ENCODE measurements at places on chromosomes 7 and 10. TPM values are rescaled to one million over a fixed set of nuclear protein-coding genes. Genes with fewer than 3 reads are reported as not detected.

Gene NUTM2E
- 0.15 TPM for total RNA-seq

Gene BTAF1
- 42.5 TPM for total RNA-seq

Gene MCM10
- total RNA-seq = 43.1 TPM

Gene TMEM225B
- total RNA-seq = 3.1 TPM

Gene ZNF33B
- 21.1 TPM for total RNA-seq

Gene HSPA12A
- total RNA-seq = 19.8 TPM

Gene BAG3
- total RNA-seq = 57.0 TPM

Gene LYZL1
- not detected for total RNA-seq

Gene TMEM236
- total RNA-seq = 0.07 TPM

- DNase-seq = no peak
Measured at GRCh38 chr7:99308461-99309074, 17.1 kb upstream of the ARPC1A start.

DNA sequence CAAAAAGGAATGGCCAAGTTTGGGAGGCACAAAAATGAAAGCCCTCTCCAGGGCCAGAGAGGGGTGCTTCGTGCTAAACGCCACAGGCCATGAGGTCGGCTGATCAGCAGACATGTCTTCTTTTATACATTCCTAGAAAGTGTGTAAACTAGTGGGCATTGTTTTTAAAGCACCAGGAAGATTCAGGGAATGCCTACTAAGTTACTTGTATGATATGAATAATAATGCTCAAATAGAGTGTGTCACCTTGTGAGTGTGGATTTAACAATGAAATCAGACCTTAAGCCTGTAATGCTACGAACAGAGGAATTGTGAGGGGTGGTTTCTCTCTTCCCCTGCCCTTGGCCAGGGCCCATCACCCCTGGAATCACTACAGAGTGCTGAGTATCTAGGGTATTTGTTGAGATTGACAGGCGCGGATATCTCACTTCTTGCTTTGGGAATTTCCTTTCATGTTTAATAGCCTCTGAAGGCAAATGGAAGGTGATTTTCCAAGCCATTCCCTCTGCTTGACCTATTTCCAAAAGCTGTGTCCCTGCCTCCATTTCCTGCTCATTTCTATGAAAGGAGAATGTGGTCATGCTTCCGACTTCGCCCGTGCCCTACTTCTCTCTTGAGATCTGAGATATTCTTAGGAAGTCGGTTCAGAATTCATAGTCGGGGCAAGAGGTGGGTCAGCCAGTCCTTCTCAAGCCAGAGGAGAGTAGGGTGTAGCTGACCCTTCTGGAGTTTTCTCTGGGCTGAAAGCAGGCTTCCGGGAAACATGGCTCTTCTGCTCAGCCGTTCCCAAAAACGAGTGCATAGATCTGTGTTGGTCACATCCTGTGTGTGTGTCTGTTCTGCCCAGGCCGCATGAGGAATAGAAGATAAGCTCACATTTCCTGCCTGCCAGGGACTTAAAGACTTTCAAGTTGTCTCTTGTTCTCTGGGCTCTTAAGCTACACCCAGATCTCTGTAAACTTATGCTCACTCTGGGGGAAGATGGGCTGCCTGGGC lies 167.8 kb upstream of the ITGB1 start:
- DNase-seq = no peak

GRCh38 chr10:96235326-96236089 lies 35.9 kb downstream of the BLNK start:
- DNase-seq = no peak

DNA sequence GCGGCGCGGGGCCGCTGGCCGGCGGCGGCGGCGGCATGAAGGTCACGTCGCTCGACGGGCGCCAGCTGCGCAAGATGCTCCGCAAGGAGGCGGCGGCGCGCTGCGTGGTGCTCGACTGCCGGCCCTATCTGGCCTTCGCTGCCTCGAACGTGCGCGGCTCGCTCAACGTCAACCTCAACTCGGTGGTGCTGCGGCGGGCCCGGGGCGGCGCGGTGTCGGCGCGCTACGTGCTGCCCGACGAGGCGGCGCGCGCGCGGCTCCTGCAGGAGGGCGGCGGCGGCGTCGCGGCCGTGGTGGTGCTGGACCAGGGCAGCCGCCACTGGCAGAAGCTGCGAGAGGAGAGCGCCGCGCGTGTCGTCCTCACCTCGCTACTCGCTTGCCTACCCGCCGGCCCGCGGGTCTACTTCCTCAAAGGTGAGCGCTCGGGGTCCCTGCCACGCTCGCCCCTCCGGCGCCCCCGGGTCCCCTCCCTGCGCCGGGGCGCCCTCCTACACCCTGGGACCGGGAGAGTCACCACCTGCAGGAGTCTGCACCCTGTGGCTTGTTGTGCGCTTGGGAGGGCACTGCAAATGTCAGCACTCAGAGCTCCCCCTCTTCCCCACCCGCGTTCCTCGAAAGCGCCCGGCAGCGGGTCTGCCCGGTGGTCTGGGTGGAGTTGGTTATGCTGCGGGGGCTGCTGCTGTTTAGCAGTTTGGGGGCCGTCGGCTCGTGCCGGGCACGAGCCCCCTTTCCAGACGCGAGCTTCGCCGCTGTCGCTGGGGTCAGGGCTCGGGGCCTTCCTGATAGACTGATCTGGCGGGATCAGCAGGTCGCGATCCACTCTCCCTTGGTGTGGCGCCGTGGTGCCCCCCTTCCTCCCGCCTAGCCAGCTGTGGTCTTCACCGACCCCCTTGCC lies 627 bp downstream of the DUSP5 start:
- no peak for DNase-seq

GRCh38 chr7:128361411-128362379 lies at the start of gene PRRT4:
TSS of gene PRRT4 (minus strand) at chr7:128361690.
- no peak for DNase-seq

- DNase-seq = no peak
Measured at GRCh38 chr7:51276967-51277366, 39.6 kb downstream of the COBL start.

GRCh38 chr7:65980478-65981250 lies 1.3 kb downstream of the GUSB start:
- no peak for DNase-seq

DNA sequence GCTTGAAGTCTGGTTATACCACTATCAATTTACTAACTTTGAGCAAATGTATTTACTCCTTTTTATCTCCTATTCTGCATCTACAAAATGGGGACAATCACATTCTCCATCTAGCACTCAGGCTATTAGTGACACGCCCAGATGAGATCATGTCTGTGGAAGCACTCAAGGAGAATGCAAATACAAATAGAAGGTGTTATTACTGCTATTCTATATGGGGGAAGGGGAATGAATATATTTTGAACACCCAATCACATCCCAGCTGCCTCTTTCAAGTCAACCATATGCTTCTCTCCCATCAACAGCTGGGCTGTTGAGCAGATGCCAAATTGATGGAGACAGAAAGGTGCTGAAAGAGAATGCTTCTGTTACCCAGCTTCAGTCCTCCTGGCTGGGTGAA lies 23.5 kb downstream of the SGMS1 start:
- DNase-seq = no peak

DNA sequence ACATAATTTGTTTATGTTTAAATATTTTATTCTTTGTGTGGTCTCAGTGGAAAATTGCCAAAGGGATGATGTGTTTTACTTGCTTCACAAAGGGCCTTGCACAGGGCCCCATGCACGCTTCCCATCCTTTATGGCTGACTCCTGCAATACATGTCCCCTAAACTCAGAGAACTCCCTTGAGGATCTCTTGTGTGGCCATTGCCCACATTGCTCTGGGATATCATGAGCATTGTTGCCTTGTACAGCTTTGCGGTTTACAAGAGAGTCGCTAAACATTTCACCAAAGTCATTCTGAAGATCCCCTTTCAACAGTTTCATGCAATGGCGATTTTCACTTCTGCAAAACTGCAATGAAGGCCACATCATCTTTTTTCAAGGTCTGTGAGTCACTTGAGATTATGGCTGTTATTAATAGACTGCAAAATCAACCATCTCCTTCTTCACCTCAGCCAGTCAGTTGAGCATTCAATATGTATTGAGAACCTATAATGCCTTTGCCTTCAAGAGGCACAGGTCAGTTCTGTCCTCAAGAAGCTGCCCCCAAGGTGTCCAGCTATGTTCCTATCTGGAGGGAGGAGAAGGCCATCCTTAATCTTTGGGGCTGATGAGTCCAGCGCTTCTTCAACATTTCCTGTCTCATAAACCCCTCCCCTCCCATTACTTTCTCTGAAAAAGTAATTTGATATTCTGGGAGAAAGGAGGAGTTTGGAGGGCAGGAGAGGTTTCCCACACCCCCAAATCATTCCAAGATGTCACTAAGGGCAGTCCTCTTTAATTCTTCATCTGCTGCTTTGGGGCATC lies 108.1 kb downstream of the CCDC71L start:
- no peak for DNase-seq

- no peak for DNase-seq
Measured at GRCh38 chr10:5078547-5079180, 15.6 kb upstream of the AKR1C3 start.

DNA sequence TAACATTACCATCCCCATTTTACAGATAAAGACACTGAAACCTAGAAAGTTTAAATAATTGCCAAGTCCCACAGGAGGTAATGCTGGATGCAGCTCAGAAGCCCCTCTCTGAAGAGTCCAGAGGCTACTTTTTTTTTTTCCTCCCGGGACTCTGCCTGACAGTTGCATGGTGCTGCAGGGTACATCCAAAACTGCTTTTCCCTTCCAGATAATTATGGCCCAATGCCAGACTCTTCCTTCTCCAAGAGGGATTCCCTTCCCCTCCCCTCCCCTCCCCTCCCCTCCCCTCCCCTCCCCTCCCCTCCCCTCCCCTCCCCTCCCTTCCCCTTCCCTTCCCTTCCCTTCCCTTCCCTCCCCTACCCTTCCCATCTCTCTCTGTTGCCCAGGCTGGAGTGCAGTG lies 122.9 kb downstream of the LSMEM1 start:
- DNase-seq = no peak

- no peak for DNase-seq
Measured at GRCh38 chr10:91307489-91307888, 87.0 kb downstream of the PCGF5 start.

GRCh38 chr10:46223064-46223480 lies 63.7 kb upstream of the ANTXRL start:
- no peak for DNase-seq

DNA sequence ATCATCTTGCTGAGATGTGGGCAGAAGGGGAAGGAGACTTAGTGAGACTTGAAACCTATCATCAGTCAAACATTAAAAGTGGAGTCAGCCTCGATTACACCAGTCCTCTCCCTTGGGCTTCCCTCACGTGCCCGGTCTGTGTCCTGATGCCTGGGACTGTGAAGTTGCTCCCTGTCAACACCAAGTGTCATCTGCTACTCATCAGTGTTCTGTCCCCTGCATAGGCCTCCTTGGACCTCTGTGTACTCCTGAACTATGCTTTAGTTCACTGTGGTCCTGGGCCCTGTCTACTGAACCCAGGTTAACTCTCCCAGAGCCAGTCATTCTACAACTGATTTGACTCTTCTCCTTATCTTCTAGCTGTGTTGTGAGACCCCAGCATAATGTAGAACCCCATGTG lies 506.3 kb downstream of the TYW1 start:
- no peak for DNase-seq

DNA sequence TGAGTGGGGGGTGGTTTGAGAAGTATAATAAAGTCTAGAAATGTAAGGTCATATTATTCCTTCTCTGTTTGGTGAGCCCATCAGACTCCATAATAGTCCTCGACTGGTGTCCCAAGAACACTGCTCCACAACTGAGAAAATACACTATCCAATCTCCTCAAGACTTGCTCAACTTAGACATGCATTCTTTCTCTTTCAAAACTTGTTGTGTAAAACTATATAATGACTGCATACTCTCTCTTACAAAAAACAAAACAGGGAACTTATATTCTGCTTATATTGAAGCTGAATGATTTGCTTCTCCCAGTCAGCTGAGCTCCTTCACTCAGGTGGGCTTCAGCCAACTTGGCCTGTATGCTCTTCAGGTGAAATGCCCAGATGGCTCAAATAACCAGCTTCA lies 204.7 kb downstream of the ZNF365 start:
- DNase-seq = no peak

- DNase-seq = no peak
Measured at GRCh38 chr10:100153239-100153825, 32.5 kb downstream of the ERLIN1 start.

- DNase-seq = no peak
Measured at GRCh38 chr7:129728875-129729467, 117.5 kb downstream of the NRF1 start.

DNA sequence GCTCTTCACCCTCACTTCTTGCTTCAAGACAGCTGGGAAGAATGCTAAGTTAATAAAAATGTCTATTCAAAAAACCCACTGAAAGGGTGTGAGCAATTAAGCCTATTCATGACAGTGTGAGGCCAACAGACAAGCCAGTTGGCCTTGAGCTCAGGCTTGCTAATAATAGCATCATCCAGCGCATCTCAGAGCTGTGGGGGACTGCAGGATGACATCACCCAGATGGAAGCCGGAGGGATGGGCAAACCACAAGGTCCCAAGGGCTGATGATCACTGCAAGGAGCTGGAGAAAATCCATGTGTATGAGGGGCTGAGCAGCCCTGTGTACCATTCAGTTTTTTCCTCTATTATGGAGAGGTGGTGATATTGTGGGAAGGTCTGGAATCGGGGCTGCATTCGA lies 770.4 kb downstream of the TNS3 start:
- DNase-seq = no peak

DNA sequence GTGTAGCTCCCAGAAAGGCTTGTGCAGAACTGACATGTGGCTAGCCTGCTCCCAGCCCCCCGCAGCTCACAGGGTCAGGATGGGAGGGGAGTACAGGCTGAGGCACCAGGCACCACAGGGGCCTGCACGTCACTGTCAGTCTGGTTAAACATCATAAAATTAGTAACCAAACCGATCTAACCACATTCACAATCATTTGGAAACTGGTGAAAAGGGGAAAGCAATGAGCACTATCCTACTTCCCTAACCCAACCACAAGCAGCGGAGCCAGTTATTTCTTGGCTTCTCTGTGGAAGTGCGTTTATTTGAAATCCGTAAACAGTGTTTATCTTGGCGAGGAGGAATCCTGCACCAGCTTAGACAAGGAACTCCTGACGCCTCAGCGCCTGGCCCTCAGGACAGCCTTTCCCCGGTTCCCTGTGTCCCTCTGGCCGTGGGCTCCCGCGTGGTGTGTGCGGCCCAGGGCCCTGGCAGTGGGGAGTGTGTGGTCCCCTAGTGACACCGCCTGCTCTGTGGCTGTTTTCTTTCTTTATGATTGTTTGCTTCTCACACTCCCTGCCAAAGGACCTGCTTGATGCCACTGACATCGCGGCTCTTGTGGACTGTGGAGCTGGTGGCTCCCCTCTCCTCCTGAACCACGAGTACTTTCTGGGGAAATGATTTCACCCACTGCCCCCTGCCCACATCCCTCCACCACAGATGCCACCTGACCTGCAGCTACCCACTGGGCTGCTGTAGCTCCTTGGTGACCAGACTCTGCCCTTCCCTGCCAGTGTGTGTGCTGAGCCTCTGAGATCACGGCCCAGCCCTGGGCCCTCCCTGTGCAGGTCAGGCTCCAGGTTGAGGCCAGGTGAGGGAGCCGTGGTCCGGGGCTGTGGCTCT lies 38.0 kb downstream of the INPP5A start:
- DNase-seq = no peak

DNA sequence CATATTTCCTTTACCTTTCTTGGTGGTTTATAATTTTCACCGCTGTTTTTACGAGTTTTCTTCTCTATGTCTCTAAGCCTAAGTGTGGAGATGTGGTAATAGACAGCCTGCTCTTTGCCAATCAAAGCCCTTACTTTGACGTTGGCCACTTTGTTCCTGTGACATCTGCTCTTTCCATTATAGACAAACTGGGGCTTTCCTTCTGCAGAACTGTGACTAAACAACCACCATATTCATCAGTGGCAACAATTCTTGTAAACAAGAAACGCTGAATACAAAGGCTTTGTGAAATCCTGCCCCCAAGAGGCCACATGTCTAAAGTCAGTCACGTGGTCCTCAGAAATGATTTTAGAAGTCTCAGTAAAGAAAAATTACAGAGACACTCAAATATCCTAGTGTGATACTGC lies 59.6 kb upstream of the CAPZA2 start:
- DNase-seq = peak; percentile 63
